Endothelial cell (in vitro differentiated cells): ENCODE measurements at places on chromosomes 5 and 9.

DNA sequence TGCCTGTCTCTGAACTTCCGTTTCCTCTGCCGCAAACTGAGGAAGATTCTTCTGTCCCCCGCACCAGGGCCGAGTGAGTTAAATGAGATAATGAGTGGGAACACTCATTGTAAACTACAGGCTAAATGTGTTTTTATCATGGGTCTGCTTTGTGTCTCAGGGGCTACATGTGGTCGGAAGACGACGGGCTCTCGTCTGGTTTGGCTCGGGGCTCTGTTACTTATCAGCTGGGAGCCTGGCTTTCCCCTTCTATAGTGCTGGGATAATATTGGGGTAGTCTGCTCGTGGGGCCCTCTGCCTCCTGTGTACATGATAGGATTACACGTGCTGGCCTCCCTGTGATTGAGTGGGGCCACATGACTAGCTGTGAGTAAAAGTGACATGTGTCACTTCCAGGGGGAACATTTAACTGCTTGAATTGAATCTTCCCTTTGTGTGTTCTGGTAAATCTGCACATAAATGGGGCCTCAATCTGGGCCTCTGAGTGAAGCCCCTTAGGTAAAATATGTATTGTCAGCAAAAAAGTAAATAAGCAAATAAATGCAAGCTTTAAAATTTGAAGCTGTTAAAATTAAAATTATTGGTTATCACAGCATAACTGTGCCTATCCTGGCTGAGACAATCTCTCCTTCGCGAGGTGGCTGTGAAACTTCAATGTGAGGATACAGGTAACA, 86.9 kb upstream of the SH3PXD2B start:
- H3K36me3 ChIP-seq = no peaks in the 10 kb centered on the region
- H3K27ac ChIP-seq = no peak overlapping the region
- H3K4me1 ChIP-seq = no peaks in the 10 kb centered on the region
- H3K27me3 ChIP-seq = no peaks in the 10 kb centered on the region
- H3K4me3 ChIP-seq = no peak overlapping the region

DNA sequence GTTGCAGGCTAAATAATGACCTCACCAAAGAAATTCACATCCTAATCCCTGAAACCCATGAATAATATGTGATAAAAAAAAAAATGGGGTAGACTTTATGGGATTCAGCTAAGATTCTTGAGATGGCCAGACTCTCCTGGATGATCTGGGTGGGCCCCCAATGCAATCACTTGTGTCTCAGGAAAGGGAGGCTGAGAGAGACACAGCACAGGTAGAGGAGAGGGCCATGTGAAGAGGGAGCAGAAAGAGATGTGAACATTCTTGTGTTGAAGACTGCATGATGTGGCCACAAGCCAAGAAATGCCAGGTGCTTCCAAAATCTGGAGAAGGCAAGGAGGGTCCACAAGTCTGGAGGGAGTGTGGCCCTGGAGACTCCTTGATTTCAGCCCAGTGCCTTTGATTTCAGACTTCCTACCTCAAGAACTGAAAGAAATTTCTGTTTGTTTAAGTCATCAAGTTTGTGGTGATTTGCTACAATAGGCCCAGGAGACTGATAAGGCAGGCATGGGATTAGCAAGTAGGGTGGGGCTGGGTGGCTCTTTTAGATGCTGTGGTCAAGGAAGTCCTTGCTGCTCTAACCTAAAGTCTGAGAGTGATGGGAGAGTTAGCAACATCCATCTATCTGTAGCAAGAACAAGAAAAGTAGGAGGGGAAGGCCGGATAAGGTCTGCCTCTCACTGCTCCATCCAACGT, 86.6 kb upstream of the FAM120A start:
- no peaks in the 10 kb centered on the region for H3K4me1 ChIP-seq
- H3K27me3 ChIP-seq = peaks cover 5% of the 10 kb centered on the region
- no peak for DNase-seq
- H3K36me3 ChIP-seq = no peaks in the 10 kb centered on the region
- no peak overlapping the region for H3K4me3 ChIP-seq
- H3K27ac ChIP-seq = no peak overlapping the region

- peaks cover 5% of the 10 kb centered on the region for H3K36me3 ChIP-seq
- DNase-seq = no peak
These were observed 24.5 kb upstream of the FOCAD start for GRCh38 chr9:20659474-20659967.

DNA sequence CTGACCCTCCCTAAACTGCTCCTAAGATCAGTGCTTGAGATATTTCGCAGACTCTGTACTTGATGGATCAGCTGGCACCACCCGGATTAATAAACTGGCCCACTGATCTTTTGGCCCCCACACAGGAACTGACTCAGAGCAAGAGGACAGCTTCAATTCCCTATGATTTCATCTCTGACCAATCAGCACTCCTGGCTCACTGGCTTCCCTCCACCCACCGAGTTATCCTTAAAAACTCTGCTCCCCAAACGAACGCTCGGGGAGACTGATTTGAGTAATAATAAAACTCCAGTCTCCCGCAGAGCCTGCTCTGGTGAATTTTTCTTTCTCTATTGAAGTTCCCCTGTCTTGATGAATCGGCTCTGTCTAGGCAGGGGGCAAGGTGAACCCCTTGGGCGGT, 36.5 kb upstream of the CD180 start:
- H3K4me3 ChIP-seq = no peak overlapping the region
- H3K27me3 ChIP-seq = peaks cover 2% of the 10 kb centered on the region
- H3K4me1 ChIP-seq = no peaks in the 10 kb centered on the region

DNA sequence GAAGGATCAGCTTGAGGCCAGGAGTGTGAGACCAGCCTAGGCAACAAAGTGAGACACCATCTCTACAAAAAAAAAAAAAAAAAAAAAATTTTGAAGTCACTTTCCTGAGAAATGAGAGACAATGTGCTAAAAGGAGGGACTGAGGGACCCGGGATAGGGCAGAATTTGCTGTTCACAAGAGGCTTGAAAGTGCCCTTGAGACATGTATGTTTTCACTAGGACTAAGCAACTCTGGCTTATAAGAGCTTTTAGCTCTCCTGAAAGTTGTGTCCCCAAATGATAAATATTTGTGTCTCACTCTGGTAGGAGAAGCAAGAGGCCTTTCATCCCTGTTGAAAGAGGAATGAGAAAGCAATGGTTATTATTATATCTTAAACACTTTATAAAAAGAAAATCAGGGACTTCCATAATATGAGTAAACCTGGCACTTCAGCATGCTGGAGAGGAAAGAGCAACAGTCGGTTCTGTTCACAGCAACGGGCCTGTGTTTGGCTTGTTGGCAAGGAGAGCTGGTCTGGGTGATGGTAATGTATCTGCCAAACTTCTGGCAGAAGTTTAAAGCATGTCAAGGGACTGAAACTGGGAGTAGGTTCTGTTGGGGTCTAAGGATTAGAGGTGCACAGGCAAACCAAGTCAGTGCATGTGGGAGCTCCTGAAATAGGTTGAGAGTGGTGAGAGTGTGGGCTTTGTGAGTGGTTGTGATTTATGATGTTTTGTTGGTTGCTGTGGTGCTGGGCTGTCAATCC, 32.2 kb downstream of the ENTREP1 start:
- no peak overlapping the region for H3K4me3 ChIP-seq
- no peak overlapping the region for H3K27ac ChIP-seq
- no peaks in the 10 kb centered on the region for H3K36me3 ChIP-seq
- no peak for DNase-seq

DNA sequence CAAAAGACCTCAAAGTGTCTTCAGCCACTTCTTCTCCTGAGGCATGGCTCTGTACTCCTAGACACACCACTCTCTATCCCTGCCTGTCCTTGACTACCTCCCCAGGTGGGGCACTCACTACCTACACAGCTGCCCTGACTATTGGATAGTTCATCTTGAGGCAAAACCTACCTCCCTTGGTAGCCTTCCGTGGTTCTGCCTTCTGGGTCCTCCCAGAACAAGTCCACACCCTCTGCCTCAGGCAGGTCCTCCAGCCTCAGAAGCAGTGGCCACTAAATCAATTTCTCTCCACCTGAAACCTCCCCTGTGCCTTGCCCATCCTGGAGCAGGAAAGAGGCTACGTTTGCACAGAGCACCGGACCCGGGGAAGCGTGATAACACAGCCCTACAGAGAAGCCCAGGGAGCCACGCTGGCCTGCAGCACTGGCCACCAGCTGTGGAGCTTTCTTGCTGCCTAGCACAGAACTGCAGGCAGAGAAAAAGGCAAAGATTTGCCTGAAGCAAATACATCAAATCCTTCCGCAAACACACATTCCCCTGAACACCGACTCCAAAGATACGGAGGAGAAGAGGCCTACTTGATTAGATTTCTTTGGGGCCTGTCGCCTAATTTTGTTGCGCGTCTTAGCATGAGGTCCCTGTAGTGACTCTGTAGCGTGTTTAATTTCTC, 141.8 kb downstream of the C9orf50 start:
- no peak overlapping the region for H3K27ac ChIP-seq
- peaks cover 45% of the 10 kb centered on the region for H3K4me1 ChIP-seq
- DNase-seq = no peak
- no peaks in the 10 kb centered on the region for H3K36me3 ChIP-seq

DNA sequence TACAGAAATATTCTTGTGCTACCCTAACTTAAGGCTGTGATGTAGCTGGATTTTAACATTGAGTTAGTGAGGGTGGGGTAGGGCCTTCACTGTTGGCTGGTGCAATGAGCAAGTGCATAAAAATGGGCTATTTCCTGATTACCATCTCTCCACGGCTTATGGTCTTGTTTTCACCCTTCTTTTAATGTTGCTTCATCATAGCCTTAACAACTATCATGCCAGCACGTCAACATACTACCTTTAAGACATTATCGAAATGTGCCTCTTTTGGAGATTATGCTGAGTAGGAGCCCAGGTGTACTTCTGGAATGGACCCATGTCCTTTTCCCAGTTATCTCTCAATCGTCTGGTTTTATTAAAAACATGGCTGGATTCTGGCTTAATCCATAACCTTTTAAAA, 350.9 kb upstream of the ACTBL2 start:
- peaks cover 2% of the 10 kb centered on the region for H3K27me3 ChIP-seq
- no peak overlapping the region for H3K4me3 ChIP-seq
- no peak for DNase-seq

GRCh38 chr9:28696960-28697359, 1123.7 kb upstream of the C9orf72 start:
- no peak overlapping the region for H3K27ac ChIP-seq
- H3K27me3 ChIP-seq = no peaks in the 10 kb centered on the region
- peaks cover 3% of the 10 kb centered on the region for H3K4me1 ChIP-seq
- no peak overlapping the region for H3K4me3 ChIP-seq
- DNase-seq = no peak

- DNase-seq = no peak
- H3K27ac ChIP-seq = no peak overlapping the region
- no peak overlapping the region for H3K4me3 ChIP-seq
- H3K4me1 ChIP-seq = peaks cover 8% of the 10 kb centered on the region
These were observed 65.1 kb upstream of the CACNA1B start for GRCh38 chr9:137812356-137813023.

- DNase-seq = peak; percentile 57
- H3K4me3 ChIP-seq = peak within 1 kb of the TSS; percentile 91
- H3K36me3 ChIP-seq = peaks cover 3% of the 10 kb centered on the region
- H3K4me1 ChIP-seq = peaks cover 24% of the 10 kb centered on the region
- peaks cover 14% of the 10 kb centered on the region for H3K27me3 ChIP-seq
- no peak within 1 kb of the TSS for H3K27ac ChIP-seq
These were observed at the start of gene OLFML2A for GRCh38 chr9:124776954-124777648. Gene OLFML2A (plus strand): TSS chr9:124777133. CDS start chr9:124777271, 138 bp downstream.

- no peak for DNase-seq
- no peak overlapping the region for H3K4me3 ChIP-seq
- peaks cover 5% of the 10 kb centered on the region for H3K36me3 ChIP-seq
- no peaks in the 10 kb centered on the region for H3K27me3 ChIP-seq
- no peaks in the 10 kb centered on the region for H3K4me1 ChIP-seq
These were observed 165.0 kb downstream of the FGF1 start for GRCh38 chr5:142520885-142521284.

GRCh38 chr9:136002881-136003280, 41.7 kb upstream of the UBAC1 start:
- peaks cover 4% of the 10 kb centered on the region for H3K27me3 ChIP-seq
- H3K4me1 ChIP-seq = peaks cover 14% of the 10 kb centered on the region
- DNase-seq = no peak
- no peak overlapping the region for H3K4me3 ChIP-seq
- H3K27ac ChIP-seq = no peak overlapping the region
- H3K36me3 ChIP-seq = no peaks in the 10 kb centered on the region

GRCh38 chr5:176447591-176447977, 601 bp upstream of the FAF2 start:
- peaks cover 5% of the 10 kb centered on the region for H3K36me3 ChIP-seq
- peaks cover 13% of the 10 kb centered on the region for H3K4me1 ChIP-seq
- DNase-seq = no peak
- H3K4me3 ChIP-seq = peak overlapping the region; percentile 100
- peak overlapping the region; percentile 98 for H3K27ac ChIP-seq

GRCh38 chr9:6153425-6153824, 62.2 kb upstream of the IL33 start:
- H3K27ac ChIP-seq = no peak overlapping the region
- no peaks in the 10 kb centered on the region for H3K36me3 ChIP-seq
- peaks cover 1% of the 10 kb centered on the region for H3K27me3 ChIP-seq
- H3K4me1 ChIP-seq = no peaks in the 10 kb centered on the region
- no peak overlapping the region for H3K4me3 ChIP-seq

- H3K27me3 ChIP-seq = peaks cover 25% of the 10 kb centered on the region
- H3K4me3 ChIP-seq = no peak overlapping the region
- no peaks in the 10 kb centered on the region for H3K4me1 ChIP-seq
- no peak overlapping the region for H3K27ac ChIP-seq
- DNase-seq = no peak
- no peaks in the 10 kb centered on the region for H3K36me3 ChIP-seq
These were observed 2.6 kb upstream of the GRIN1 start for GRCh38 chr9:137136261-137136880.

DNA sequence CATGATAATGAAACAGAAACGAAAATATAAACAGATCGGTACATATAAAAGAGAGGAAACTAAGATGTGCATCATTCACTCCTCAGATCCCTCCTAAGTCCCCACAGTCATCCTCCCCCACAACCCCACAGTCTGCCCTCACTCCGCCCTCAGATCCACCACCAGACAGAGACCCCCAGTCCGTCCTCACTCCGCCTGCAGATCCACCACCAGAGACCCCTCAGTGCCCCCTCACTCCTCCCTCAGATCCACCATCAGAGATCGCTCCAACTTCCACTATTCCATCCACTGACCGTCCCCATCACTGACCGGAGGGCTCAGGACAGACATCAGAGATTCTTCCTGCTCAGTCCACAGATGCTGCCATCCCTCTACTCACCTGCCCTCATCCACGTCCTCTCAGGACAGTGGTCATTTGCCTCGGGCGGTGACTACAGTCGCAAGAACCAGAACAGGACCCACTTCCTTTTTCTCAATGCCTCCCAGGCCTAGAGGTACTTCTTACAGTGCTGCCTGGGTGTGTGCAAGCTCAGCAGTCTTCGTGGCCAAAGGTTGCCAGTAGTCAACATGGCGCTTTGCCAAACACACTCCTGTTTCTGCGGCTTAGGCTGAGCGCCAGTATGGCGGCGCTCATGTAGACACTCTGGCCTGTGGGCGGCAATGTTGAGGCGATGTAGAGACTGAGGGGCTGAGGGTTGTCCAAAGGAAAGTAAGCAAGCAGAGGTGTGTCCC, 8.3 kb upstream of the SPATA31C1 start:
- no peaks in the 10 kb centered on the region for H3K4me1 ChIP-seq
- H3K36me3 ChIP-seq = no peaks in the 10 kb centered on the region
- H3K4me3 ChIP-seq = no peak overlapping the region
- no peak for DNase-seq

- H3K4me1 ChIP-seq = peaks cover 12% of the 10 kb centered on the region
- H3K36me3 ChIP-seq = no peaks in the 10 kb centered on the region
- H3K27ac ChIP-seq = no peak overlapping the region
- no peak for DNase-seq
- no peak overlapping the region for H3K4me3 ChIP-seq
- H3K27me3 ChIP-seq = peaks cover under 1% of the 10 kb centered on the region
These were observed 6.1 kb upstream of the PRUNE2 start for GRCh38 chr9:76911971-76912370.
